Sigmoid colon (tissue), 7 donors: ENCODE measurements at places on chromosomes 13 and 19. TPM values are rescaled to one million over a fixed set of nuclear protein-coding genes. Genes with fewer than 3 reads are reported as not detected.

Gene ZNF558
- total RNA-seq, result 43.8 TPM

Gene SYNGR4
- not detected for total RNA-seq

DNA sequence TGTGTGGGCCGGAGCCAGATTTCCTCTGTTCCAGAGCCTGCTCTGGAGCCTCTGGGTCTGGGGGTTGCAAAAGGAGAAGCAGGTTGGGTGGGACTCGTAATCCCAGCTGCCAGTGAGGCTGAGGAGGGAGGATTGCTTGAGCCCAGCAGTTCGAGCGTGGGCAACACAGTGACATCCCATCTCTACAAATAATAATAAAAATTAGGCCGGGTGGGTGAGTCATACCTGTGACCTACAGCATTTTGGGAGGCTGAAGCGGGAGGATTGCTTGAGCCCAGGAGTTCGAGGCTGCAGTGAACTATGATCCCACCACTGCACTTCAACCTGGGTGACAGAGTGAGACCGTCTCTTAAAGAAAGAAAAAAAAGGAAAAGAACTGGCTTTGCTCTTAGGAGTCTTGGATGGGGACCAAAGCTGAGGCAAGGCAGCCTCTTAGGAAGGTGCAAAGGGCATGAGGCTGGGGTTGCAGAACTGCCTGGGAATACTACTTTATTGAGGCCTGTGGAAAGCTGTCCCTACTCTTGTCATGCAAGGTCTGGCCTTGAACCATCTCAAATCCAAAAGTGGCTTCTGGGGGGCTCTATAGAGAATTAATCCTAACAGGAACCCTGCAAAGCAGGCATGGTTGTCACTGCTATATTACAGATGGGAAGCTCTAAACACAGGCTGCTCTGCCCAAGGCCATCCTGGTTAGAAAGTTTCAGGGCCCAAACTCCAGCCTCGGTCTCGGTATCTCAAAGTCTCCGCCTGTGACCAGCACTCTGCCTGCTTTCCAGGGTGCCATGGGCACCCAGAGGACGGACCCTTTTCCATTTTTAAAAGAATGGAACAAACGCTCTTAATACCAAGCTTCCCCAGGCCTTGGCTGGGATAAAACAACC, 880 bp upstream of the C19orf12 start:
- no peaks in the 10 kb centered on the region for H3K27me3 ChIP-seq
- peaks cover 38% of the 10 kb centered on the region for H3K4me1 ChIP-seq
- H3K4me3 ChIP-seq, result peak overlapping the region; percentile 86
- no peaks in the 10 kb centered on the region for H3K36me3 ChIP-seq
- DNase-seq, result no peak

Gene ZNF99
- total RNA-seq, result 1.1 TPM

- no peaks in the 10 kb centered on the region for H3K4me1 ChIP-seq
- no peak for DNase-seq
- H3K27ac ChIP-seq, result no peak overlapping the region
- no peaks in the 10 kb centered on the region for H3K36me3 ChIP-seq
- no peaks in the 10 kb centered on the region for H3K27me3 ChIP-seq
Measured at GRCh38 chr19:8696993-8697392, 1.6 kb downstream of the ACTL9 start.

GRCh38 chr13:29844441-29844840, 6.0 kb downstream of the UBL3 start:
- H3K27me3 ChIP-seq, result no peaks in the 10 kb centered on the region
- DNase-seq, result no peak
- no peak overlapping the region for H3K4me3 ChIP-seq
- H3K27ac ChIP-seq, result no peak overlapping the region
- no peaks in the 10 kb centered on the region for H3K4me1 ChIP-seq
- no peaks in the 10 kb centered on the region for H3K36me3 ChIP-seq

GRCh38 chr13:73321043-73321442, 262.2 kb downstream of the KLF5 start:
- H3K4me1 ChIP-seq, result no peaks in the 10 kb centered on the region
- H3K4me3 ChIP-seq, result no peak overlapping the region
- H3K27ac ChIP-seq, result no peak overlapping the region
- no peak for DNase-seq

DNA sequence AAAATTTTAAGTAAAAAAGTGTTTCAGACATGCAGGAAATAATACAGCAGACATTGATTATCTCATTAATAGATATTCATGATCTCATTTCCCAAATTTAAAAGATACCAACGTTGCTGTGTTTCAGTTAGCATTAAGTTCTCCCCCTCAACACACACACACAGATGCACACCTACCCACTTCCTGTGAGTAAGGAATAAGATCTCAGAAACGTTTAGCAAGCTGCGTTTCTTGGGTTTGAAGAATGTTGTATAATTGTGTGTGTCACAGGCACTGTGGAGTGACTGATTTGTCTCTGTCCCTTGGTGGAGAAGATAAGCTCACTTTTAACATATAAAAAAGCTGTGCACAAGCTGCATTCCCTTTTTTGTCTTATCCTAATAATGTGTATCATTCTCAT, 196.8 kb downstream of the PDS5B start:
- no peak overlapping the region for H3K4me3 ChIP-seq
- H3K4me1 ChIP-seq, result no peaks in the 10 kb centered on the region
- no peak overlapping the region for H3K27ac ChIP-seq
- H3K27me3 ChIP-seq, result no peaks in the 10 kb centered on the region

Gene C19orf47
- total RNA-seq, result 8.9 TPM

GRCh38 chr19:19526581-19527370, 1.9 kb upstream of the YJEFN3 start:
- peaks cover 17% of the 10 kb centered on the region for H3K4me1 ChIP-seq
- no peak overlapping the region for H3K27ac ChIP-seq
- H3K36me3 ChIP-seq, result no peaks in the 10 kb centered on the region
- H3K4me3 ChIP-seq, result no peak overlapping the region
- DNase-seq, result no peak

DNA sequence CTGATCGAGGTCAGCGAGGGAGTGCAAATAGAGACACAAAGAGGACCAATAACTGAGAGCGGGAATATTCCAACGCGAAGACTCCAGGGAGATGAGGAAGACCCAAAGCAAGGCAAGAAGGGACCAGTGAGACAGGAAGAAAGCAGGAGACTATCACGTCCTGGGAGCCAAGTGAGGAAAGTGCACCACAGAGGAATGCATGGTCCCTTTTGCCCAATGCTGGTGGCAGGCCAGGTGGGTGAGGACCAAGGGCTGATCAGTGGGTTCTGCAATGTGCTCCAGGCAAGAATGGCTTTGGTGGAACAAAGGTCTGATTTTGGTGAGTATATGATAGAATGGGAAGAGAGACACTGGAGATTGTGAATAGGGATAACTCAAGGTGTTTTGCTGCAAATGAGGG, 25.4 kb downstream of the CHST8 start:
- H3K27ac ChIP-seq, result no peak overlapping the region
- no peaks in the 10 kb centered on the region for H3K36me3 ChIP-seq
- no peak for DNase-seq
- no peaks in the 10 kb centered on the region for H3K27me3 ChIP-seq
- no peak overlapping the region for H3K4me3 ChIP-seq
